ENCODE measurements at places on chromosomes 16 and 17.
A peak's percentile ranks its signal among the peaks of the same experiment; 100 is the strongest.

- peak; percentile 56 for DNase-seq
These were observed 166.3 kb upstream of the FOXF1 start for GRCh38 chr16:86343796-86344585.

DNA sequence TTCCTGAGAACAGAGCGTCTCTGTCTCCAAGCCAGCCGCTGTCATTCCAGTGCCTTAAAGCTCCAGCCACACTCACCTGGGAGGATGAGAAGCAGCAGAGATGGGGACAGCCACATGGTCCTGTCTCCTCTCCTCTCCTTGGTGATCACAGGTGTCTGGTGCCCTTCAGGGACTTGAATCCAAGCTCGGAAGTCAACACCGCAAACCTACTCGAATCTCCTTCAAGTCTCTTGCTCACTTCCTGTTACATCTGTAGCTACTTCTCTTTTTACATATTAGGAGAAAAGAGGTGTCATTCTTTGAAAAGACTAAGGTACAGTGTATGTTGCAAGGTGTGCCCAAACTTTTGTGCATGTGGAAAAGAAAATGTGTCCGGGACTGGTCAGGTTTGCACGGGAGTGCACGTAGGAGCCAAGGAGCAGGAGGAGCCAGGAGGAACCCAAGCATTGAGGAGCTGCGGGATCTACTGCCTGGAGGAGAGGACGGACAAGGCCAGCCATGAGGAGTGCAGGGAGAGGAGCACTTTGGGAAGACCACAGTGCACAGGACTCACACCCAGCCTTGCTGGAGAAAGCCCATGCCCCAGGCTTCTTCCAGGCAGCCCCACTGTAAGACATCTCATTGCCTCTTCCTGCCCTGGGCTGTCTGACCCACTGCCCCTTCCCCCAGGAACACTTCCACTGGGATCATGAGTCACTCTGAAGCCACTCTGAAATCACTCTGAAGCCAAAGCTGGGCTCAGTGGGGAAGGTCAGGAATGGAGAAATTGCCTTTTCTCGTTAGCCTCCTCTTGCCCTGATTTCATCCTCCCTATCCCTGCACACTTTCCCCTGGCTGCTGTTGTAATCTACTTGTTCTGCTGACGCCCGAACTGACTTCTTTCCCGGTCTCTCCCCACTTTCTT lies at the start of gene CD300LD:
Gene CD300LD (minus strand): TSS at position 197 of the 904 bp plus-strand sequence. CDS start 81 bp downstream, at position 116.
- DNase-seq: no peak

GRCh38 chr17:21024024-21024423 lies 18.8 kb downstream of the USP22 start:
- DNase-seq: no peak

DNA sequence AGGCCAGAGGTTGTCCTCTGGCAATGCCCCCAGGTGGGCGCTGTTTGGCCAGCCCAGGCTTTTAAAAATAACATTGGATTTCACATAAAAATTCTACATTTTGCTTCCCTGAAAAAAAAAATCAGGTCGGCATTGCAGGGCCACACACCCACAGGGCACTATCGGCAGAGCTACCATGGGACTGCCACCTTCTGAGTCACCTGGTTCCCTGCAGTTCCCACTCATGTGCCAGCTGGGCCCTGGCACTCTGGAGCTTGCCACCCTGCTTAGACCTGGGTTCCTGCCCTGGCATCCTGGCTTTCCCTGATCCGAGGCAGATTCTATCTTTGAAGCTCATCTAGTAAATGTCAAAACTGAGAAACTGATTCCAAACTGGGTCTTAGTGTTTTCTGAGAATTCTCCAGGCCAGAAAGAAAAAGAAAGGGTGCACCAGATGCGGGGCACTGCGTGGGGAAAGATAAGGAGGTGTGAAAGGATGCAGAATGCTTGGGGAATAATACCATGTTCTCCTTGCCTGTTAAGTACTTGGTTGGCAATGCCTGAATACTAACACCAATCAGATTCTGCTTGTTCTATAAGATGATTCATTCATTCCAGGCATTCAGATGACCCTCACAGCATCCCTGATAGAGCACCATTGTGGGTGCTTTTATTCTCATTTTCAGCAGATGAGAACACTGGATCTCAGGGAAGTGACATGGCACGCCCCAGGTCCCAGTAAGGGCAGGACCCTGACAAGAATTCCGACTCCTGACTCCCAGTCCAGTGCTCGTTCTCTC lies 51.8 kb downstream of the RAI1 start:
- peak; percentile 76 for DNase-seq

GRCh38 chr17:57463103-57463885 lies 207.0 kb downstream of the MSI2 start:
- DNase-seq: peak; percentile 56

GRCh38 chr17:3533752-3534151 lies 23.9 kb downstream of the TRPV3 start:
- DNase-seq: no peak

GRCh38 chr17:11628831-11629230 lies 30.6 kb downstream of the DNAH9 start:
- DNase-seq: no peak

DNA sequence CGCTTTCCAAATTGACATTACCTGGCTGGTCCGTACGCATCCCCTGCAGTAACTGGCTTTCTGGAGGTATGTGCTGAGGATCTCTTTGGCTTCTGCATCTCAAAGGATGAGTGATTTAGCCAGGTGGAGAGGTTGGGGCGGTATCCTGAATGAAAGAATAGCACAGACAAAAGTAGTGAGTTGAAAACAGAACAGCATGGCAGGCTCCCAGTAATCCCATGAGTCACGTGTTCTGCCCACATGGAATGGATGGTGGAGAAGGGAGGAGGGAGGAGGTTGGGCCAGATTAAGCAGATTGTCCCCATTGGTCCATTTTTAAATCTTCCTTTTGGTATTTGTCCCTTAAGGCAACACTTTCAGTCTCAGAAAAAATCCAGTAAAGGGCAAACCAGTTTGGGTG lies 176.0 kb downstream of the WWOX start:
- no peak for DNase-seq

GRCh38 chr16:70602831-70603230 lies 43.5 kb upstream of the IL34 start:
- no peak for DNase-seq

GRCh38 chr17:17091276-17091675 lies 49.0 kb downstream of the MPRIP start:
- no peak for DNase-seq

- no peak for DNase-seq
These were observed 7.3 kb downstream of the NACA2 start for GRCh38 chr17:61583660-61584264.

GRCh38 chr16:19095654-19096053 lies 18.1 kb upstream of the ITPRIPL2 start:
- DNase-seq: no peak

- no peak for DNase-seq
These were observed 79.5 kb upstream of the FOXF1 start for GRCh38 chr16:86430814-86431213.

DNA sequence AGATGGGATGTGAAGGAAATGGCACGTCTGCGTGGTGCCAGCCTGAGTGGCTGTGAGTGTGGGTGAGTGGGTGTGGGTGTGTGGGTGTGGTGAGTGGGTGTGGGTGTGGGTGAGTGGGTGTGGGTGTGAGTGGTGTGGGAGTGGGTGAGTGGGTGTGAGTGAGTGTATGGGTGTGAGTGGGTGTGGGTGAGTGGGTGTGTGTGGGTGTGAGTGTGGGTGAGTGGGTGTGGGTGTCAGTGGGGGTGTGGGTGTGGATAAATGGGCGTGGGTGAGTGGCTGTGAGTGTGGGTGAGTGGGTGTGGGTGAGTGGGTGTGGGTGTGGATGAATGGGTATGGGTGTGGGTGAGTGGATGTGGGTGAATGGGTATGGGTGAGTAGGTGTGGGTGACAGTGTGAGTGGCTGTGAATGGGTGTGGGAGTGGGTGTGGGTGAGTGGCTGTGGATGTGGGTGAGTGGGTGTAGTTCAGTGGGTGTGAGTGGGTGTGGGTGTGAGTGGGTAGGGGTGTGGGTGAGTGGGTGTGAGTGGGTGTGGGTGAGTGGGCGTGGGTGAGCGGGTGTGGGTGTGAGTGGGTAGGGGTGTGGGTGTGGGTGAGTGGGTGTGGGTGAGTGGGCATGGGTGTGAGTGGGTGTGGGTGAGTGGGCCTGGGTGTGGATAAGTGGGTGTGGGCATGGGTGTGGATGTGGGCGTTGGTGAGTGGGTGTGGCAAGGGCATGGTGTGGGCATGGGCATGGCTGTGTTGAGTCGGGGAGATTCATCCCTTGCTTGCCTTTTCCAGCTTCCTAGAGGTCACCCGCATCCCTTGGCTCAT lies 80.8 kb downstream of the ZDHHC7 start:
- DNase-seq: no peak

DNA sequence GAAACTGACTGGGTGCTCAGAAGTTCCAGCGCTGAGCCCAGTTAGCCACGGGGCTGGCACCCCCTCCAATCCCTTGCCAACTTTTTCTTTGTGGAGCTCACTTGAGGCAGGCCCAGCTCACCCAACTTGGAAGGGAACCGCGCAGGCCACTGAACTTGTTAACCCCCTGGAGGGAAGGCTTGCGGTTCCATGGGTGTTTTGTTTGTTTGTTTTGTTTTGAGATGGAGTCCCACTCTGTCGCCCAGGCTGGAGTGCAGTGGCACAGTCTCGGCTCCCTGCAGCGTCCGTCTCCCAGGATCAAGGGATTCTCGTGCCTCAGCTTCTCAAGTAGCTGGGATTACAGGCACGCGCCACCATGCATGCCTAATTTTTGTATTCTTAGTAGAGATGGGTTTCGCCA lies 34.1 kb upstream of the NDRG4 start:
- DNase-seq: no peak

DNA sequence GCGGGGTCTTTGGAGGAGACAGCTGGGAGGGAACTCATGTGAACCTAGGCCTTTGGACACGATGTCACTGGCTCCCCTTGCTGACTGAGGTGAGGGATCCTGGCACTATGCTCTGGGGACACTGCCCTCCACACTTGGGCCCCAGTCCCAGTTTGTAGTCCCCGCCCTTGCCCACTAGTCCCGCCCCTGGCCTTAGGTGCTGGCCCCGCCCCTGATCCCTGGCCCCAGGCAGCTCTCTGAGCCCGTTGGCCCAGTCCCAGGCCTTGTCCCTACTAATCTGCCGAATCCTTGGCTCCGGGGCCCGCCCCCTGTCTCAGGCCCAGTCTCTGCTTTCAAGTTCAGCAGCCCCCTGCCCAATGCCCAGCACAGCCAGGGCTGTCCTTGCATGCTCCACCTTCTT lies 61.0 kb downstream of the SMPD3 start:
- DNase-seq: no peak

- no peak for DNase-seq
These were observed 13.9 kb upstream of the TBX2 start for GRCh38 chr17:61385577-61386236.
